ENCODE measurements at places on chromosomes 2 and 18.

DNA sequence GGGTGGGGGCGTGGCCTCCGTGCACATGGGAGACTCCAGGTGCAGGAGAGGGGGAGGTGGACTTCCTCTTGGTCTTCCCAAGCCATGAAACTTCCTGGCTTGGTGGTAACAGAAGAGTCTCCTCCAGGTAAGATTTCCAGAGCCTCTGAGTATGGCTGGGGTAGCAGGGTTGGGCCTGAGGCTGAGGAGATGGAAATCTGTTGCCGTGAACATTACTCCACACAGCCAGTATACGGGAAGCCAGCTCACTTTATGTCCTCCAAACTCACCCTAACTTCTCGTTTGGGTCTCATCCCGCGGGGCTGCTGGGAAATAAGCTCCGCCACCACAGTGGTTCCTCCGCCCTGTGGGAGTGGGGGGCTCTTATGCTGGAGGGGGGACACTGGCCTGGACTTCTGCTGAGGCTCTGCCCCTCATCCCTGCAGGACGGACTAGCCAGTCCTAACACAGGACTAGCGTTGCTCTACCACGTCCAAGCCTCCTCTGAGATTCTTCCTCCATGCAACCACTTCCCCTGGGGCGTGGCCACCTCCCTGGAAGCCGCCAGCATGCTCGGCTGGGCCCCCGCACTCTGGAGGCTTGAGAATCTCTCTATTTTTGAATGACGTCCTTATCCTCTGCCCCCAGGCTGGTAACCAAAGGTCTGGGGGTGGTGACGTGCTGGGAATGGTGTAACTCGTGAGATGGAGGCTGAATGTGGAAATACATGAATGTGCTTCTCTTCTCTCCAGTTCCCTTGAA lies 777 bp upstream of the RAB17 start:
- DNase-seq: no peak

DNA sequence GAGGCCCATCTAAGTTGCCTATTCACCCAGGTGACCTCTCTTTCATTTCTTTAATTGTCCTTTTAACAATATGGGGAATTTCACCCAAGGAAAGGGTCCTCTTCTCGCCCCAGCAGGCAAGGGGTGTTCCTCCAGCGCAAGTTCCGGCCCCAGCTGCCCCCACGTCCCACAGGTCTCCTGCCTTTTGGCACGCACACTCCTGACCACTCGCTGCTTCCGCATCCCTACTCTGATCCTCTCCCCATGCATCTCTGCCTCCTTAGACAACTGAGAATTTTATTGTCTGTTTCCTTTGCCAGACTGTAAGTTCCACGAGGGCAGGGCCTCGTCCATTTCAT lies 684 bp upstream of the ARPC2 start:
- no peak for DNase-seq

DNA sequence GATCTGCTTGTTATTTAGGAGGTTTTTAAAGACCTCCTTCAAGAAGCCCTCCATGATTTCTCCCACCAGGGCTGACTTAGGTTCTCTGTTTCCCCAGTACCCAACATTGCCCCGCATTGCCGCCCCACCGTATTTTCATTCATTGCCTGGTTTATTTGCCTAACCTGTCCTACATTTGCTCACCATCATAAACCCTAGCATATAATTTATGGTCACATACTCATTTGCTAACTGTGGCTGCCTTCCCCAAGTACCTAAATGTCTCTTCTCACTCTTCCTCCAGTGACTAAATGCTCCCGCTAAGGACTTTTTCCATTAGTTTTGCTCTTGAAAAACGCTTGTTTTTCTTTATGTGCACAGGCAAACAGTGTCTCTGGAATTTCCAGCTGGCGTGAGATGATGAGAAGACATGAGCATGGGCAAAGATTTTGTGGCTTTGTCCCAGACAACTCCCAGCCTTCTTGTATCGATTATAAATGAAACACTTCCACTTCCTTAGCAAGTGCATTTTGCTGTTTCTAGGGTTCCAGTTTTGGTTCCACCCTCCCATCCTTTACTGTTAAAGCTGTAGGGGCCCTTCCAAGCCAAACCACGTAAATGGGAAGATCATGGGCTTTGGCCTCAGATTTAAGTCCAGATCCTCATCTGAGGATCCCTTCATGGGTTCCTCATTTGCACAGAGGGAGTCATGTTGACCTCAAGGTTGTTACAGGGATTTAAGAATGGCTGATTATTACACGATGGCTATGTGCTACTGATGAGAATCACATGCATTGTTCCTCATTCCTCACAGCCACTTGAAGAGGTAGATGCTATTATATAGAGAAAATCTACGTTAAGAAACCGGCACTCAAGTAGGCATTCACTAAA lies 21.0 kb upstream of the ARMC9 start:
- no peak for DNase-seq

DNA sequence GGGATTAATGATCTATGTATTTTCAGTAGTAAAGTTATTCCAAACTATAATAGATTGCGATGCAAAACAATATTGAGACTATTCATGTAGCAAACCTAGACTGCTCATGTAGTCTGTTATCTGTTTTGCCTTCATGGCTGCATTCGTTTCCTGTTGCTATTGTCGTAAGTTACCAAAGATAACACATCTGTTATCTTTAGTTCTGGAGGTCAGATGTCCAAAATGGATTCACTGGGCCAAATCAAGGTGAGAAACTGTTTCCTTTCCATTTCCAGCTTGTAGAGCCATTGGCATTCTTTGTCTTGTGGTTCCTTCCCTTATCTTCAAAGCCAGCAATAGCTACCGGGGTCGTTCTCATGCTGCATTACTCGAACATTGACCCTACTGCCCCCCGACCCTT lies 20.9 kb downstream of the ITGAV start:
- no peak for DNase-seq

DNA sequence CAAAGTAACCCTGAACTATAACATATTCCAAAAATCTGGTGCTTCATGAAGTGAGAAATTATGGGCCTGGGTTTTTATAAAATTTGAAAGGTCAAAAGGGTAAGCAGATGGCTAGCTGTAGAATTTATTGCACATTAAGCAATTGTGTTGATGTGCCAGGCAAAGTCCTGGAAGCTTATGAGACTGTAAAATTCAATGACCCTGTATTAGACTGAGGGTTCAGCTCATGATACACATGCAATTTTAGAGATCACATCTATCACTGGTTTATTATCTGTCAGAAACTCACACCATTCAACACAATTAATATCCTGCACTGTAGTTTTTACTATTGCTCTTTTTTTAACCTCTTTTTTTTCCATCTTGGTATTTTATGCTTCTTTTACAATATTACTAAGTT lies 1162.6 kb upstream of the SLC39A10 start:
- no peak for DNase-seq

DNA sequence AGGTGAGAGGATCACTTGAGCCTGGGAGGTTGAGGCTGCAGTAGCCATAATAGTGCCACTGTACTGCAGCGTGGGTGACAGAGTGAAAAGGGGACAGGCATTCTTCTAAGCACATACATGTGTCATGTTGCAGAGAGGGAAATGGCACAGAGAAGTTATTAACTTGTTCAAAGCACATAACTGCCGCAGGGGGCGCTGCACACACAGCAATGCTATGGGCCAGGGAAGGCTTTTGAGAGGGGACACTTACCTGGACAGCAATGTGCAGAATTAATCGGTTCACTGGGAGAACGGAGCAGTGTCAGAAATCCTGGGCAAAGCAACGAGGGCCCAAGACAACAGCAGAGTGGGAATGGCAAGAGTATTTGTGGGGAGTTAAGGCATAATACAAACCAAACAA lies 2.4 kb downstream of the SCYGR8 start:
- no peak for DNase-seq

DNA sequence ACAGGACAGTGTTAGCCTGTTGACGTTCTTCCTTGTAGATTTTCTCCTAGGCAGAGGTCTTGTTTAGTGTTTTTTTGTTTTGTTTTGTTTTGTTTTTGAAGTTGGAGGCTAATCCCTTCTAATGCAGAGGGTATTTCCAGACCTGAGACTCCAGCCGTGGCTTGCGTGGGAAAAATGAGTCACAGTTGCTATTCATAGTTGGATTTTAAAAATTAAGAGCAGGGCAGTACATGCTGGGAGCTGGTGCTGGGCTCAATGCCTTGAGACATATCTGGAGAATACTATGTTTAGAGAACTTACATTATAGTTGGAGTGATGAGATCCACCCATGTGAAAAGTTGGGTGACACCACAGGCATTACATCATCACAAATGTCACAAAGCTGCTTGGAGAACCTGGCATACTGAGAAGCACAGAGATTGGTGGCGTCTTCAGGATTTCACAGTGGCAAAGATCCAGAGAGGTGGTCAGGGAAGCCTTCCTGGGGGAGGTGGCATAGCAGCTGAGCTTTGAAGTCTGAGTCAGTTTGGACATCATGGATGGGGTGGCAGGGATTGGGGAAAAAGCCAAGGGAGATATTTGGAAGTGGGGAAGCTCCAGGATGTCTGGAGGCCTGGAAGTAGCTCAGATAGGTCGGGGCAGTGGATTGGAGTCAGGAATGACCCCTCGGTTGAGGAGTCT lies 249.4 kb downstream of the LOXHD1 start:
- no peak for DNase-seq

All from NK-92 treated with Interleukin-12 subunit alpha and Interleukin-12 subunit beta, amount 100 ng/mL, for 24 hours (cell line).